ENCODE measurements at places on chromosomes 6 and 20.

GRCh38 chr20:25525867-25526266, 59.5 kb downstream of the NINL start:
- DNase-seq: peak; percentile 94

DNA sequence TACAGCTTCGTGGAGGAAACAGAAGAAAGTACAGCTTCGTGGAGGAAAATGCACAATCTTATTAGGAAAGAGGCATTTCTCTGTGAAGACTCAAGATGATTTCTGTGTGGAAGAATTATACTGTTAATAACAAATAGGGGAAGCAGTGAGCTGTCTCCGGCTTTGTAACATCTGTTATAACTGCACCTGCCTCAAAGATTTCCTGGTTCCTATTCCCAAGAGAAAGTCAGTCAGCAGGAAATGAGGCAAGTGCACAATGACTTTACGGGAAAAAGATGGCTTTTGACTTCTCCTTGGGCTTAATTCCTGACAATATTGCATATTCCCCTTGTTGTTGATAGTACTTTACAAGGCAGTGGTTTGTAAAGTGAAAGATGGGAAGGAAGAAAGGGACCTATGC, 538.5 kb downstream of the BMP2 start:
- no peak for DNase-seq

- DNase-seq: peak; percentile 68
Measured at GRCh38 chr20:34215711-34216381, 25.4 kb upstream of the ASIP start.

GRCh38 chr6:114690625-114691024, 347.8 kb upstream of the HS3ST5 start:
- no peak for DNase-seq

DNA sequence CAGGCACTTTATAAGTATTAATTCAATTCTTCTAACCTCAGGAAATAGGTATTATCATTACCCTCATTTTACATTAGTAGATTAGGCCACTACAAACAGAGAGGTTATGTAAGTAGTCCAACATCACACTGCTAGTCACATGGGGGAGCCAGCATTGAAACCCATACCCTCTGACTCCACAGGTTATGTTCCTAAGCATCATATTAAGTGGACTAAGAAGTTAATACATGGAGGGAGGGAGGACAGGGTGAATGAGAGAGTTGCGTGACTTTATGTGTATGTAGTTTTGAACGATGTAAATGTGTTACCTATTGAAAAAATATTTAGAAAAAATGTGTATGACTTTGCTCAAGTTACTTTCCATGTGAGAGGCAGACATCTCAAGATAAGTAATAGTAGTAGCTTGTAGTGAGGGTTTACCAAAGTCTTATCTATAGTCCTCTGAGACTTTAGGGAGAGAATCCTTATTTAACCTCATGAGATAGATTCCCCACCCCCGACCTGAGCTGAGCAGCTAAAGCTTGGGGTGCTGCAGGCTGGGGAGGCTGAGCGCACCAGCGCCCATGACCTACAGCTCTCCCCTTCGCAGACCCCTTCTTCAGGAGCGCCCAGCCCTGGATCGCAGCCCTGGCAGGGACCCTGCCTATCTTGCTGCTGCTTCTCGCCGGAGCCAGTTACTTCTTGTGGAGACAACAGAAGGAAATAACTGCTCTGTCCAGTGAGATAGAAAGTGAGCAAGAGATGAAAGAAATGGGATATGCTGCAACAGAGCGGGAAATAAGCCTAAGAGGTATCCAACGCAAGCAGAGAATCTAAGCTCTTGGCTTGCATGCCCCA, 7.5 kb downstream of the BTN3A2 start:
- no peak for DNase-seq

DNA sequence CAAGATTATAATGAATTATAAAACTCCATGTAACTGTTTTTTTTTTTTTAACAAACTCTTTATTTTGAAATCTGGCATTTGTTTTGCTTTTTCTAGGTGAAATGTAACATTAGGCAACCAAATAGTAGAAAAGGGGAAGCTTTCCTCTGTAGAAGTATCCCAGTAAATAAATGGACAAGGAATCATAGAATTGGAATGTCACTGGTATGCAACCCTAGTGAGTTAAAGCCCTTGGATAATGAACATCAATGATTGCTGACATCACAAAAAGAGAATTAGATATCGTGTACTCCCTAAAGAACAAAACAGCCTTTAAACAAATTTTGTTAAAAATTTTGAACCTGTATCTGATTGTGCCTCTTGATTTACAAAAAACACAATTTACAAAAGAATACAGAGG, 93.9 kb upstream of the OGFRL1 start:
- DNase-seq: peak; percentile 76

DNA sequence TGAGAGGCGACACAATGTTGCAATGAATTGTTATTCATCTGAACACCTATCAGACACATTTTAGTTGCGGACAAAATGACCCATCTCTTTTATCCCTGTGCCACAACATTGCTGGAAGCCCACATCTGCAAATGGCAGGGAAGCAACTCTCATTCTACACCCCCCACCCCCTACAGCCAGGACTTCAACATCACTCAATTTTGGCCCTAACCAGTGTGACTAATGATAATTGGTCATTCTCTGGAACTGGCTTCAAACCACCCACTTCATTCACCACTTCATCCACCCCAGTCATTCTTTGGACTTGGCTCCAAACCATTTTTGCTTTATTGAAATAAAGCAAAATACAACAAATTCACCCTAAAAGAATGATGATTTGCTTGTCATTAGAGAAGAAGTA, 1.5 kb downstream of the GCM2 start:
- DNase-seq: no peak

- DNase-seq: peak; percentile 25
Measured at GRCh38 chr6:138765896-138766655, 7.5 kb upstream of the CCDC28A start.

- peak; percentile 13 for DNase-seq
Measured at GRCh38 chr6:108966855-108967755, 118.9 kb downstream of the ARMC2 start.

DNA sequence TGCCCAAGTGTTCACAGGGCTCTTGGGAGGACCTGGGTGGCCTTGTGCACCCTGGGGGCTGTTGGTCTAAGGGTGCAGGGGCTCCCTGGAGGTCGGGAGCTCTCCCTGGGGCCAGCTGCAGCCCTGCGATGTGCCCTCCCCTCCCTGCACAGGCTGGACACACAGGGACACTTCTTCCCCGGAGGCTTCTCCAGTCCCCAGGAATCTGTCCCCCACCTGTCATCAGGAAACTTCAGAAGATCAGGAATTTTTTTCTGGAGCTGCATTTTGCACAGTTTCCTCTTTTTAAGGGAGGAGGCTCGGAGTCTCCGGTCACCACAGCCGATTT, 66.9 kb upstream of the BHLHE23 start:
- DNase-seq: no peak

All from fibroblast of skin of right quadriceps (primary cell).